ENCODE measurements at places on chromosomes 13 and 19. TPM values are rescaled to one million over a fixed set of nuclear protein-coding genes. Genes with fewer than 3 reads are reported as not detected.
A peak's percentile ranks its signal among the peaks of the same experiment; 100 is the strongest.

DNA sequence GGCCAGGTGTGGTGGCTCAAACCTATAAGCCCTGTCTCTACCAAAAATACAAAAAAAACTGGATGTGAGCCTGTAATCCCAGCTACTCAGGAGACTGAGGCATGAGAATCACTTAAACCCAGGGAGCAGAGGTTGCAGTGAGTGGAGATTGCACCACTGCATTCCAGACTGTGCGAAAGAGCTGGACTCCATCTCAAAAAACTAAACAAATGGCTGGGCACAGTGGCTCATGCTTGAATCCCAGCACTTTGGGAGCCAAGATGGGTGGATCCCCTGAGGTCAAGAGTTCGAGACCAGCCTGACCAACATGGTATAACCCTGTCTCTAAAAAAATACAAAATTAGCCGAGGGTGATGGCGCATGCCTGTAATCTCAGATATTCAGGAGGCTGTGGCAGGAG lies 34.9 kb upstream of the ZNF83 start:
- DNase-seq = peak; percentile 28

DNA sequence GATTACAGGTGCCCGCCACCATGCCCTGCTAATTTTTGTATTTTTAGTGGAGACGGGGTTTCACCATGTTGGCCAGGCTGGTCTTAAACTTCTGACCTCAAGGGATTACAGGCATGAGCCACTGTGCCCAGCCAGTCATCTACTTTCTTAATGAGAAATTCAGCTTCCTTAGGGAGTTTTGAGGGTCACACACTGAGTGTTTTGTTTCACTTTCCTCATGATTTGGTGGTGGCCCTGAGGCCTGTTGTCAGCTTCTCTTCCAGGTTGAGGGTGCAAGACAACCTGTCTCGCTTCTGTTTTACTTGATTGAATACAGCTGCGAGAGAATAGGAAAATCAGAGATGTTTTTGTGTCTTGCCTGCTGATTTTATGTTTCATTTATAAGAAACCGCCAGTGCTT lies 9.9 kb downstream of the FRY start:
- no peak for DNase-seq

DNA sequence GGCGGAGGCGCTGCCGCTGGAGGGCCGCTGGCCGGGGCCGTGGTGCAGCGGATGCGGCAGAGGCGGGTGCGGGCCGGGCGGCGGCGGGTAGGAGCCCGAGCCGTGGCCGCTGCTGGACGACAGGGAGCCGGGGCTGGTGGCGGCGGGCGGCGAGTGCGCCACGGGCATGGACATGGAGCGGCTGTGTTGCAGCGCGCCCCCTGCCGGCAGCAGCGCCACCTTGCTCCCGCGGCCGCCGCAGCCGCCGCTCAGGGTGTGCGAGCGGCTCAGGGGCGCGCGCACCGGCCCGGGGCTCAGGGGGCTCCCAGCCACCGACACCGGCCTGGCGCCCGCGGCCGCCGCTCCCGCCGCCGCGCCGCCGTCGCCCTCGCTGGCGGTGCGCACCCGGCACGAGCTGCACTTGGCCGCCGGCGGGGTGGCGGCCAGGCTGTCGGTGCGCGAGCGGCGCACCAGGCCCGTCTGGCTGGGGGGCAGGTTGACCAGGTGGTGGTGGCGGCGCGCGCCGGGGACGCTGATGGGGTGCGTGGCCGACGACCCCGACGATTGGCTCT lies 1.7 kb downstream of the IRS2 start:
- peak; percentile 55 for DNase-seq

DNA sequence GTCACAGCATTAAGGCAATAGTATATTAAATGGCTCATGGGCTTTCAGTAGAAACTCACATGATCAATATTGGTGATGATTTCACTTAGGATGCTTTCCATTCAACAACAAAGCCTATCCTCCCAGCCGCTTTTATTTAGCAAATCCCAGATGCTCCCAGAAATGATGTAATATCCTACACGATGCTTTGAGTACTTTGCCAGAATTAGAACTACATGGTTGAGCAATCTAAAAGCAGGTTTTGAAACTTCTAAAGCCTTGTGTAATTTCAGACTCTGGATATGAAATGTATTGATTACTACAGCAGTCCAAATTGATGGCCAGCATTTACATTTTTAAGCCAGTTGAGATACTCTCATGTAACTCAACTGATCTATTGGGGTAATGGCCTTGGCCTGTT lies 13.6 kb downstream of the DLEU7 start:
- DNase-seq = no peak

DNA sequence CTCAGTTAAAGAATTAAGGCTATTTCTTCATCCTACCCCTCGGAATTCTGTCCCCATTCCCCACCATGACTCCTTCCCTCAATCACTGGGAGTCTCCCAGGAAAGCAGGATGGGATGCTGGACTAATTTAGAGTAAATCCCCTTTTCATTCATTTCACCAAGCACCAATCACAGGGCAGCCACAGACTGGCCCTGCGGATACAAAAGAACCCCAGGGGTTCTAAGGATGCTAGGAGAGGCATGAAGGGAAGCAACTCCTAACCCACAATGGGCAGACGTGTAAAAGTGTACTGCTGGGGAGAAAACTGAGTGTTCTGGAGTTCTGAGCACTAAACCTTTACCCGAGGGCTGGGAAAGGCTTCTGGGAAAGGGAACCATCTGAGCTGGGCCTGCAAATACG lies 3.0 kb downstream of the PEPD start:
- DNase-seq = no peak

GRCh38 chr13:48511621-48512230 lies 21.2 kb downstream of the RCBTB2 start:
- DNase-seq = no peak

GRCh38 chr19:49200238-49200862 lies 42.8 kb downstream of the TRPM4 start:
- no peak for DNase-seq

- DNase-seq = no peak
Observed at GRCh38 chr13:98981369-98982080, 3.7 kb upstream of the DOCK9 start.

- DNase-seq = no peak
Observed at GRCh38 chr19:31254611-31255010, 94.6 kb downstream of the TSHZ3 start.

GRCh38 chr19:16380314-16380695 lies 55.7 kb downstream of the KLF2 start:
- DNase-seq = no peak

DNA sequence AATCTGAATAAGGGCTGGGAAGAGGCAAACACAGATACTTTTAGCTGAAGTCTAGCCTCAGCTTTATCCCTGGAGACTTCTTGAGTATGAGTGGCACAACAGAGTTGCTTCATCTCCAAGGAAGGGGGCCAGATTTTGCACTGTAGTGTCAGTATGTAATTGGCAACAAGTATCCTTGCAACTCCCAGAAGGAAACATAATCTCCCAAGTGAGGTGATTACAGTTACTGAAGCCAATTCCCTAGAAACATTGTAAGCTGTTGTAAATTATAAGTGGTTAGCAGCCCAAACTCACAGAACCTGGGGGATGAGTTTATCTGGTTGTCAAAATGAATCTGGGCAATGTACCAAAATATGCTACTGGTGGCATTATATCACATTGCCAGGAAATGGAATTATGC lies 2065.7 kb upstream of the PCDH20 start:
- DNase-seq = peak; percentile 23

DNA sequence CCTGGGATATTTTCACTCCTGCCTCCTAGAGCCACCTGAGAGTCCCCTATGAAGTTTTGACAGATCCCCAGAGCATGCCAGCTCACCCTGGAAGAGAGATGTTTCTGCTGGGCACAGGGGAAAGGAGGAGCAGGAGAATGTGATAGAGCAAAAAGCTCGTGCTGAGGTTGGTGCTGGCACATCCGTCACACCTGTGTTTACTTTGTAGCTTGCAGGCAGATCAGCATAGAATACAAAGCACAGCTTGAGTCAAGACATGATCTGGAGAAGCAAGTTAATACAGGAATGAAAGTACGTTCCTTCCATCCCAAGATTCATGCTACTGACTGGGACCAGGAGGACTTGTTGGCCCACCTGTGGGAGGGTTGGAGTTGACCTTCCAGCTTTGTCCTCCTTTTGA lies 46.1 kb downstream of the HSPH1 start:
- DNase-seq = no peak

DNA sequence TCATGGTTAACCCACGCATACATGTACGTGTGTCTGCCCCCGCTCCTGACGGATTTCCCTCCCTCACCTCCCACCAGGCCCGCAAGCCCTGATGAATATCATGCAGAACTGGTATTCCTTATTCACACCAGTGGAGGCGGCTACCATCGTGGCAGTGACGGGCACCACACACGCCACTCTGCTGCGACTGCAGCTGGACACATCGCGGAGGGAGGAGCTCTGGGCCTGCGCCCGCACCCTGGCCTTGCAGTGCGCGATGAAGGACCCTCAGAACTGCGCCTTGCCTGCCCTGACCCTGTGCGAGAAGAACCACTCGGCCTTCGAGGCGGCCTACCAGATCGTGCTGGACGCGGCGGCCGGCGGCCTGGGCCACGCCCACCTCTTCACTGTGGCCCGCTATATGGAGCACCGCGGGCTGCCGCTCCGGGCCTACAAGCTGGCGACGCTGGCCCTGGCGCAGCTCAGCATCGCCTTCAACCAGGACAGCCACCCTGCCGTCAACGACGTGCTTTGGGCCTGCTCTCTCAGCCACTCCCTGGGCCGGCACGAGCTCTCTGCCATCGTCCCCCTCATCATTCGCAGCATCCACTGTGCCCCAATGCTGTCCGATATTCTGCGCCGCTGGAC lies 35.0 kb downstream of the ZSWIM4 start:
- DNase-seq = no peak

GRCh38 chr19:18871543-18871942 lies 24.4 kb downstream of the CERS1 start:
- no peak for DNase-seq

- DNase-seq = no peak
Observed at GRCh38 chr19:710767-711166, 2.0 kb downstream of the PALM start.

KEAP1 gene
- 172 TPM for total RNA-seq

ZNF534 gene
- total RNA-seq = not detected

LAIR1 gene
- not detected for total RNA-seq

NCR1 gene
- not detected for total RNA-seq

MADCAM1 gene
- total RNA-seq = not detected

LGALS13 gene
- total RNA-seq = not detected

DPF1 gene
- 6.9 TPM for total RNA-seq

ICAM1 gene
- 3.8 TPM for total RNA-seq

Measured in MG63 (cell line).